CD14-positive monocyte (primary cell): ENCODE measurements at places on chromosomes 6 and 20. TPM values are rescaled to one million over a fixed set of nuclear protein-coding genes. Genes with fewer than 3 reads are reported as not detected.
A peak's percentile ranks its signal among the peaks of the same experiment; 100 is the strongest.

DNA sequence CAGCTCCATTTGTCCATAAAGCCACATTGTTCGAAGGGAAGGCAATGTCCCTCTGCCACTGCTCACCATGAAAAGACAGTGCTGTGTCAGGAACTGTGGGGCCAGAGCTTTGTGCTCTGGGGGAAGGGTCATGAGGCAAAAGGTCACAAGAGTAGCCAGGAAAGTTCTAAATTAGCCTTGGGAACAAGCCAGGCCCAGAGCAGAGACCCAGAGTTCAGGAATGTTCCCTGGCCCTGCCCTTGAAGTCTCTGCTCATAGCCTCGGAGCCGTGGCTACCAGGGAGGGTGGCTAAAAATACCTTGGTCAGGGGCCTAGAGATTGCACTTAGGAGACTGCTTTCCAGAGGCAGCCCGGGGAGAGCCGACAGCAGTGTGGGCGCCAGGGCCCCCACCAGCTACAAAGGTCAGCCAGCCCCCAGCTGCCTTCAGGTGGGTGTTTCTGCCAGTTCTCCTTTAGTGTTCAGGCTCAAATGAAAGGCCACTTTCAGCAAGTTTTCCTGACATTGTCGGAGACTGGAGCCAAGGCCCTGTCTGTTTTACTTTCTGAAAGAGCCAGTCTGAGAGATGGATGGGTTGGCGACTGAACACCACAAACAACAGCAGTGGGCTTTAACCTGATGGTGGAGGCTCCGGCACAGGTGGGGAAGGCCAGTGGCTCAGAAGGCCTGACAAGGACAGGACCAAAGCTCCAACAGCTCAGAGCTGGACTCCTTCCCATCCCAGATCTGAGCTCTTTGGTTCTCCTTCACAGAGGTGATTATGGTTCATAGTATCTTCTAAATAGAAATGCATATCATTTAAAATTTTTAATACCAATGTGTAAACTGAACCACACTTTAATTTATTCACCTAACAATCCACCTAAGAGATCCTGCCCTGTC is 76.2 kb downstream of the CDH26 start:
- no peak overlapping the region for H3K4me3 ChIP-seq
- no peak for DNase-seq
- H3K27ac ChIP-seq, result no peak overlapping the region
- H3K4me1 ChIP-seq, result peaks cover 3% of the 10 kb centered on the region

KCNK15 gene
- polyA plus RNA-seq, result 0.03 TPM in 1 of 2 replicates, not detected in the other

DNA sequence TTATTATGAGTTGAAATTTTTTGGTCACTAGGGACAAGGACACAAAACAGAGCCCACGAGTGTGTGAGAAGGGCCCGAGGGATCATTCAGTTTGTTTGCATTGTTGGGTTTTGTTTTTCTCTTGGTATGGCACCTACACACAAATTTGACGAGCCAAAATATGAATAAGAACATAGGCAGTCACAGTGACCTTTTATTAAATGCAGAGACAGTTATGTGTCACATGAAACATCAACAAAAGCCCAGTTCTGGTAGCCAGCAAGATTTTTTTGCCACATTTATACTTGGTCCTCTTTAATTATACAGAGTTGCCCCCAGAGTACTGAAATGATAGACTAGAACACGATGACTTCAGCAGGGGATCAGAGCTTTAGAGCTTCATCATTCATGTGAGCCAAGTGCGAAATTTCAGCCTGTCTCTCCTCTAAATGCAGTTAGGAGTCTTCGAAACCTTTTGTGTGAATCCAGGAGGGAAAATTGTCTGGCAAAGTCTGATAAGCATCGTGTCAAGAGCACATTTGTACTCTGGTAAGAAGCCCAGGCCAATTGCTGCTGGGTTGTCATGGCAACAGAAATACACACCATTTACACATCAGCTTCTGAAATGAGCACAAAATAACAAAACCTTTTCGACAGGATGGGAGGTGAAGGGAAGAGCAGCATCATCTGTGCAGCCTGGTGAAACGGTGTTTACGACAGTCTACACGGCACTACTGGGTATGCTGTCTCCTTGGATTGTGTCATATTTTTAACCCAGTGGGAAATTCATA is 79.2 kb upstream of the RIPOR2 start:
- no peak overlapping the region for H3K4me3 ChIP-seq
- no peaks in the 10 kb centered on the region for H3K27me3 ChIP-seq
- peak overlapping the region; percentile 59 for H3K27ac ChIP-seq
- peak; percentile 28 for DNase-seq
- H3K36me3 ChIP-seq, result no peaks in the 10 kb centered on the region

NMBR gene
- not detected for polyA plus RNA-seq

FOXS1 gene
- not detected in 2 replicates for polyA plus RNA-seq

DNA sequence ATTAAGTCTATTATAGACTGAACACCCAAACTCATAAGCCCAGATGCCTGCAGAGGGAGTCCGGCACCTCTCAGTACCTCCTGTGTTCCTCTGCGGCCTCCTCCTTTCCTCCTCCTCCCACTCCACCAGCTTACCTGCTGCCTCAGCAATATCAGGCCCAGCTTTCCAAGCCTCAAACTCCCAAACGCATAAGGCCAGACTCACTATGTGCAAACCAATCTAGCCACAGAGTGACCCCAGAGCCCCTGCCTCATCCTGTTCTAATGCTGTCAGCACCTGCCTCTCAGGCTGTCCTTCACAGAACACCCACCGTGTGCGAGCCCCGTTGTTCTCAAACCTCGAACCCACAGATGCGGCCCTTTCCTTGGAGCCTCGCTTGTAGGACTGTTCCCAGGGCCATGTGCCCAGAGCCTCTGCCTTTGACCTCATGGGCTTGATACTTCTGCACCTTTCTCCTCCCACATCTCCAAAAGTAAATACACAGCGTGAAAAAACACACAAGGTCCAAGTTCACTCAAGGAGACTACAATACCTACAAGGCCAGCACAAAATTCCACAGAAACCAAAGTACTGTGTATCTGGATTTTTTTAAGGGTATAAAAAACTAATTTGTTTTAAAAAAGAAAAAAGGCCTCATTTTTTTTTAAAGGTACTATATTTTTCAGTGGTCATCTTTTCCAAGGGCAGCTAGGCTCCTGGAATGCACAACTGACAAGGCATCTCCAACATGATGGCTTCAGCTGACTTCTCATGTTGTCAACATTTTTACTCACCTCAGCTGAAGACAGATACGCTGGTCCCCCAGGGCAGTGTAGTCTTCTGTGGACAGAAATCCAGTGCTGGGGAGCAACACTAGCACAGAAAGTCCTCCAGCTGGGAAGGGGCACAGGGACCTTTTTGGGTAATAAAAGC is 52.3 kb downstream of the ABHD12 start:
- peaks cover 7% of the 10 kb centered on the region for H3K36me3 ChIP-seq
- no peak overlapping the region for H3K27ac ChIP-seq
- no peaks in the 10 kb centered on the region for H3K27me3 ChIP-seq
- H3K4me3 ChIP-seq, result no peak overlapping the region
- DNase-seq, result no peak
- no peaks in the 10 kb centered on the region for H3K4me1 ChIP-seq

GRCh38 chr20:49690899-49691620 is 22.6 kb downstream of the B4GALT5 start:
- no peak overlapping the region for H3K4me3 ChIP-seq
- peaks cover 34% of the 10 kb centered on the region for H3K4me1 ChIP-seq
- H3K27me3 ChIP-seq, result no peaks in the 10 kb centered on the region
- H3K27ac ChIP-seq, result no peak overlapping the region
- DNase-seq, result no peak

MYCT1 gene
- polyA plus RNA-seq, result not detected in 2 replicates

GRCh38 chr20:44204156-44204831 is 6.3 kb downstream of the OSER1 start:
- H3K27ac ChIP-seq, result no peak overlapping the region
- peaks cover 16% of the 10 kb centered on the region for H3K4me1 ChIP-seq
- H3K27me3 ChIP-seq, result no peaks in the 10 kb centered on the region
- H3K36me3 ChIP-seq, result peaks cover 70% of the 10 kb centered on the region
- DNase-seq, result no peak

NTSR1 gene
- 0.40 TPM for polyA plus RNA-seq

DNA sequence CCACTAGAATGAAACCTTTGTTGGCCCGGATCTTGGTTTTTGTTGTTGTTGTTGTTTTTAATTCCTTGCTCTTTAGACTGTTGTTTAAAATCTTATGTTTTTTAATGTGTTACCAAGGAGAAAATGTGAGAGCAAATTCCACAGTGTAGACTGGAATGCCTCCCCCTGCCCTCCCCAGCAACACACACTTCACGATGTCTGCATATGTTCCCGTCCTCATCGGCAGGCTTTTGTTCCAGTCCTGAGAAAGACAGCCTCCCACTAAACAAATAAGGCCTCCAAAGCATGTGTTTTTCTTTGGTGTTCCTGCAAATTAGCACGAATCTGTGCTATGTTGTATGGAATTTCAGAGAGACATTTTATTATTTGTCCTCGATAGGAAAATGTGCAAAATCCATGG is 263.3 kb upstream of the QKI start:
- no peaks in the 10 kb centered on the region for H3K27me3 ChIP-seq
- H3K4me1 ChIP-seq, result no peaks in the 10 kb centered on the region
- H3K36me3 ChIP-seq, result no peaks in the 10 kb centered on the region
- no peak overlapping the region for H3K27ac ChIP-seq

COX4I2 gene
- not detected for polyA plus RNA-seq

- DNase-seq, result no peak
- no peak overlapping the region for H3K4me3 ChIP-seq
- peaks cover 12% of the 10 kb centered on the region for H3K27me3 ChIP-seq
- no peak overlapping the region for H3K27ac ChIP-seq
Observed at GRCh38 chr20:59253325-59253724, 47.1 kb upstream of the EDN3 start.

ATAT1 gene
- polyA plus RNA-seq, result 6.5 and 10.4 TPM in 2 replicates

GRCh38 chr6:80249897-80250296 is 143.4 kb downstream of the BCKDHB start:
- H3K27me3 ChIP-seq, result no peaks in the 10 kb centered on the region
- H3K4me1 ChIP-seq, result no peaks in the 10 kb centered on the region
- no peaks in the 10 kb centered on the region for H3K36me3 ChIP-seq
- no peak overlapping the region for H3K27ac ChIP-seq
- DNase-seq, result no peak

GRCh38 chr6:69693762-69694161 is 103.0 kb downstream of the LMBRD1 start:
- DNase-seq, result no peak
- H3K27ac ChIP-seq, result no peak overlapping the region
- no peaks in the 10 kb centered on the region for H3K27me3 ChIP-seq
- peaks cover 51% of the 10 kb centered on the region for H3K36me3 ChIP-seq
- no peak overlapping the region for H3K4me3 ChIP-seq
- H3K4me1 ChIP-seq, result no peaks in the 10 kb centered on the region

- H3K27me3 ChIP-seq, result no peaks in the 10 kb centered on the region
- no peak overlapping the region for H3K27ac ChIP-seq
- DNase-seq, result no peak
- no peak overlapping the region for H3K4me3 ChIP-seq
- no peaks in the 10 kb centered on the region for H3K36me3 ChIP-seq
- no peaks in the 10 kb centered on the region for H3K4me1 ChIP-seq
Observed at GRCh38 chr6:157455731-157456523, 74.9 kb downstream of the ZDHHC14 start.

DNA sequence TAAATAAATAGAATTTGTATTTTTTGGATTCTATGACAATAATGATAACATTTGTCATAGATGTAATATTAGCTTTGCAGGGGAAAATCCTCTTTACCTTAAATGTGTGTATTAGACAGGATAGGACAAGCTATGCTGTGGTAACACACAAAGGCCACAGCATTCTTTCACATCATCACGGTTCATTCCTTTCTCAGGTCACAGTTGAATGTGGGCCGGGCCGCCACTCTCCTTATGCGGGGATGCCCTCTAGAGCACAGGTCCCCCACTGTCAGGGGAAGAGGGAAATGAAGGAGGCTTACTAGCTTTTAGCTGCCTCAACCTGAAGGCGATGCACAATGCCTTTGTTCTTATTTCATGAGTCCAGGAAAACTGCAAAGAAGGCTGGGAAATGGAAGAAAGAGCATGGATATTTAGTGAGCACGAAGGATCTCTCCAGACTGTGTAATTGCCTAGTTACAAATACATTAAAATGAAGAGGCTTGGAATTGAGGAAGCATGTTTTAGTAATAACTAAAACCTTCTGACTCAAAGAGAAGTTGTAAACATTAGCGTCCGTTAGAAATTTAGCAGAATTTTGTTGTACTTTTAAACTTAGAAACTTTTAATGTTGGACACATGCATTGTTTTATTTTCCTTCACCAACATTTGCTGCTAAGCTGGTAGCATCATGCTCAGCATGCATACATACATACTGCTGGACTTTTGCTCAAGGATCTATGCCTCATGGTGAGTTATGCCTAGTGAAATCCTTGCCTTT is 248.9 kb upstream of the FOXQ1 start:
- H3K4me3 ChIP-seq, result no peak overlapping the region
- no peak overlapping the region for H3K27ac ChIP-seq
- H3K36me3 ChIP-seq, result no peaks in the 10 kb centered on the region

ZNF337 gene
- 2.1 TPM for polyA plus RNA-seq

MOXD1 gene
- polyA plus RNA-seq, result not detected in 2 replicates

- H3K36me3 ChIP-seq, result no peaks in the 10 kb centered on the region
- no peak overlapping the region for H3K27ac ChIP-seq
- H3K4me1 ChIP-seq, result no peaks in the 10 kb centered on the region
- H3K4me3 ChIP-seq, result no peak overlapping the region
- DNase-seq, result no peak
Observed at GRCh38 chr20:47964149-47964548, 178.9 kb upstream of the SULF2 start.

PPDPF gene
- polyA plus RNA-seq, result 26.1 TPM

- no peak overlapping the region for H3K27ac ChIP-seq
- H3K27me3 ChIP-seq, result no peaks in the 10 kb centered on the region
- DNase-seq, result peak; percentile 73
- peaks cover 34% of the 10 kb centered on the region for H3K4me1 ChIP-seq
Observed at GRCh38 chr6:125910527-125910926, 46.0 kb upstream of the HINT3 start.

FNDC11 gene
- not detected for polyA plus RNA-seq

- no peak overlapping the region for H3K27ac ChIP-seq
- no peaks in the 10 kb centered on the region for H3K36me3 ChIP-seq
Observed at GRCh38 chr20:41306061-41306727, 11.3 kb downstream of the ZHX3 start.

GRCh38 chr6:133254552-133255228 is 13.5 kb downstream of the EYA4 start:
- no peak overlapping the region for H3K4me3 ChIP-seq
- H3K36me3 ChIP-seq, result no peaks in the 10 kb centered on the region
- H3K4me1 ChIP-seq, result no peaks in the 10 kb centered on the region
- no peak for DNase-seq
- H3K27me3 ChIP-seq, result no peaks in the 10 kb centered on the region

CAPN11 gene
- not detected for polyA plus RNA-seq

- no peak for DNase-seq
- no peaks in the 10 kb centered on the region for H3K27me3 ChIP-seq
- no peaks in the 10 kb centered on the region for H3K36me3 ChIP-seq
- H3K4me1 ChIP-seq, result no peaks in the 10 kb centered on the region
- no peak overlapping the region for H3K4me3 ChIP-seq
- H3K27ac ChIP-seq, result no peak overlapping the region
Observed at GRCh38 chr6:5012519-5012918, 8.7 kb upstream of the RPP40 start.
